ENCODE measurements at places on chromosomes 6 and 20.
A peak's percentile ranks its signal among the peaks of the same experiment; 100 is the strongest.

- DNase-seq = no peak
Observed at GRCh38 chr6:221531-222349, 70.5 kb upstream of the DUSP22 start.

DNA sequence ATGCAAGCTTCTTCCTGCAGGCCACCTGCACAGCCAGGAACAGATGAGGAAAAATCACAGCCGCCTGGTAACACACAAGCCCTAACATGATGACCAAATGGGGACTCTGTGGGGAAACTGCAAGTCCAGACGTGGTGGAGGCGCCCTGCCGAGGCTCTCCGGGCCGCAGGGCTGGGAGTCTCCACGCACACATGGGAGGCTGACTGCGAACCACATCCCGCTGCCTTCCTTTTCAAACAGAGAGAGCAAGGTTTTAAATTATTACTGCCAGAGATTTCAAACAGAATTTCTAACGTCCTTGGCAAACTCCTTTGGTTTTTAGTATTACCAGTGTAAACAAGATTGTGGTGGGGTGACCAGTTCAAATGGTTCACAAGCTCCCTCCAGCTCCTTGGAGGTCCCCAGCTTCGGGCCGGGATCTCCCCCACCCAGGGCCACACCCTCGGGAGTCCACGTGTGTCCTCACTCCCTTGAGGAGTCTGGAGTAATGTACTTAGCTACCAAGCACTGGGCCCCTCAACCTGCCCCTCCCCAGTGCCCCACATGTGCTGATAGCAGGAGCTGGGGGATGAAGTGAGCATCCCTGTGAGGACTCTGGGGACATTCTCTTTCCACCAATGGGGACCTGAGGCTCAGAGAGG, 252.7 kb downstream of the TAF4 start:
- DNase-seq = no peak

- peak; percentile 89 for DNase-seq
Observed at GRCh38 chr20:10674684-10675449, 1.1 kb upstream of the JAG1 start.

DNA sequence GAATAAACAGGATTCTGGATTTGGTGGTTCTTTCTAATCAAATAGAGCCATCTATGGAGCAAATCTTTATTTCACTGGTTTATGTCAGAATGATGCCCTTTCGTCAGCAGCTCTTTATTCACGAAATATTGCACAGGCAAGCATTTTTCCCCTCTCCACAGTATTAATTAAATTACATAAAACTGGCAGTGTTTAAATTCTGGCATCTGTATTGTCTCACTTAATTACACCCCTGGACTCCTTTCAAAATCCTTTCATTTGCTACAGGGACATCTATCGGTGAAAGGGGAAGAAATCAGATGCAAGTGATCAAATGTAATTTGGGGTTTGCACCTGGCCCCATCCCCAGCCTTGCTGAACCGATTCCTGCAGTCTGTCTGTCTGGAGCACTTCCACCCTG, 801.9 kb downstream of the QKI start:
- no peak for DNase-seq

- no peak for DNase-seq
Observed at GRCh38 chr6:31940256-31940664, 5.6 kb upstream of the CFB start.

DNA sequence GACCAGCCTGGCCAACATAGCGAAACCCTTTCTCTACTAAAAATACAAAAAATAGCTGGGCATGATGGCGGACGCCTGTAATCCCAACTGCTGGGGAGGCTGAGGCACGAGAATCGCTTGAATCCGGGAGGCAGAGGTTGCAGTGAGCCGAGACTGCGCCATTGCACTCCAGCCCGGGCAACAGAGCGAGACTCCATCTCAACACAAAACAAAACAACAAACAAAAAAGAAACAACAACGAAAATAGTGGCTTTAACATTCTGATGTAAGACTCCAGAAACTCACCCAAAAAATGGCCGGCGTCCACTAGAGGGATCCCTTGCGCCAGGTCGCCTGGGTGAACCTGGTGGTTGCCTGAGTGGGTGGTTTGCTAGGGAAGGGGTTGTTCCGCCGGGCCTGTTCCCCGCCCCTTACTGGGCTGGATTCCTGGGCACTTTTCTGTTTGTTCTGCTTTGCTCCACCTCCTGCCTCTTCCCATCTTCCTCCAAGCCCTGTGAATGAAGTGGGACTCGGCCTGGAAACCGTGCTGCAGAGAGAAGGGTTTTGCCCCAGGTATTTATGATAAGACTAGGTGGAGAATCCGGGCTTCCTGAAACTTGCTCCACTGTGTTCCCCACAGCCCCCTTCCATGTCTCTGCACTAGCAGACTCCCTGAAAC, 1.5 kb downstream of the PABPC1L start:
- peak; percentile 69 for DNase-seq
